ENCODE measurements at places on chromosomes 12 and 14. TPM values are rescaled to one million over a fixed set of nuclear protein-coding genes. Genes with fewer than 3 reads are reported as not detected.

Gene C12orf54
- total RNA-seq, result not detected

Gene AHNAK2
- total RNA-seq, result not detected

GRCh38 chr14:53472306-53472705, 319.2 kb upstream of the DDHD1 start:
- no peak for DNase-seq

DNA sequence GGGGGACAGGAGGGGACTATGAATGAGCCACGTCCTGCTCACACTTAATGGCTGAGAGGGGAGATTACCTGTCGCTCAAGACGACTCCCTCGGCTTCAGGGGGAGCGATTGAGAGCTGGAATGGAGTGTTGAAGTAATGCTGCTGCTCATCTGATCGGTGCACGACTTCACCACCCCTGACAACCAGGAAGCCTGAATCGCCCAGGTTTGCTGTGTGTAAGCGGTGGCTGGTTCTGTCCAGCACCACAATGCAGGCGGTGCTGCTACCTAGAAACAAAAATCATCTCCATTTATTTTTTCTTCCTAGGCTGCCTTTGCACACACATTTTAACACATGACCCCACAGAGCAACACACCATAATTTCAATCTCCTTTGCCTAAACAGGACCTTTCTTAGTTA, 37.3 kb downstream of the PPTC7 start:
- no peak for DNase-seq

GRCh38 chr12:100752841-100753240, 41.7 kb upstream of the ANO4 start:
- no peak for DNase-seq

Measured in naive thymus-derived CD8-positive, alpha-beta T cell (primary cell).